Nephron progenitor cell (in vitro differentiated cells): ENCODE measurements at places on chromosomes 2 and 18.

DNA sequence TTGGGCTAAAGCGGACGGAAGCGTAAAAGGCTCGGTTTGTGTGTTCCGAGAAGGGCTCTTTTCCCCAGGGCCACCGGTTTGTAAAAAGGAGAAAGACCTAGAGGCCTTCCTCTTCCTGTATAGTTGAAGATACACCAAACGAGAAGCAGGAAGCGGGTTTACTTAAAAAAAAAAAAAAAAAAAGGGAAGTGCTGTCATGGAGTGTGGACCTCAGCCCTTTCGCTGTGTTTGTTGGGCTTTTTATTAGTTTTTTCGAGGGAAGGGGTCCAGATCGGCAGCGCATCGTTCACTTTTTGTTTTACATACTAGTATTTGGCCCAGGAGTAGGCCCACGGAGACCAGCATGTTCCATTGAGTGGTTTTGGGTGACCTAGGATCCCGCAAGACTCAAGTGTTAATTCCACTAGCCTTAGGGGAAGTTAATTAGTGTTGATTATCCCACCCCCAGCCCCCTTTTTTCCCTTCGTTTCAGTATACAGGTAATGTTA is 676 bp downstream of the ACTR2 start:
- peaks cover 16% of the 10 kb centered on the region for H3K36me3 ChIP-seq
- DNase-seq, result peak; percentile 4
- H3K27ac ChIP-seq, result peak overlapping the region; percentile 98
- peaks cover 30% of the 10 kb centered on the region for H3K4me1 ChIP-seq
- H3K4me3 ChIP-seq, result peak overlapping the region; percentile 96

- H3K4me3 ChIP-seq, result no peak overlapping the region
- H3K36me3 ChIP-seq, result no peaks in the 10 kb centered on the region
- H3K27me3 ChIP-seq, result no peaks in the 10 kb centered on the region
- no peaks in the 10 kb centered on the region for H3K4me1 ChIP-seq
- no peak for DNase-seq
- H3K27ac ChIP-seq, result no peak overlapping the region
Observed at GRCh38 chr2:53087262-53087873, 680.2 kb upstream of the CHAC2 start.

GRCh38 chr18:46916551-46917107 is 678 bp downstream of the PIAS2 start:
- H3K36me3 ChIP-seq, result no peaks in the 10 kb centered on the region
- DNase-seq, result no peak
- H3K4me3 ChIP-seq, result peak overlapping the region; percentile 95
- H3K4me1 ChIP-seq, result peaks cover 54% of the 10 kb centered on the region
- peaks cover 15% of the 10 kb centered on the region for H3K27me3 ChIP-seq

- peaks cover 11% of the 10 kb centered on the region for H3K4me1 ChIP-seq
- H3K27ac ChIP-seq, result no peak overlapping the region
- no peak for DNase-seq
- no peak overlapping the region for H3K4me3 ChIP-seq
- peaks cover 2% of the 10 kb centered on the region for H3K36me3 ChIP-seq
- no peaks in the 10 kb centered on the region for H3K27me3 ChIP-seq
Observed at GRCh38 chr2:148503516-148503915, 141.0 kb upstream of the EPC2 start.

DNA sequence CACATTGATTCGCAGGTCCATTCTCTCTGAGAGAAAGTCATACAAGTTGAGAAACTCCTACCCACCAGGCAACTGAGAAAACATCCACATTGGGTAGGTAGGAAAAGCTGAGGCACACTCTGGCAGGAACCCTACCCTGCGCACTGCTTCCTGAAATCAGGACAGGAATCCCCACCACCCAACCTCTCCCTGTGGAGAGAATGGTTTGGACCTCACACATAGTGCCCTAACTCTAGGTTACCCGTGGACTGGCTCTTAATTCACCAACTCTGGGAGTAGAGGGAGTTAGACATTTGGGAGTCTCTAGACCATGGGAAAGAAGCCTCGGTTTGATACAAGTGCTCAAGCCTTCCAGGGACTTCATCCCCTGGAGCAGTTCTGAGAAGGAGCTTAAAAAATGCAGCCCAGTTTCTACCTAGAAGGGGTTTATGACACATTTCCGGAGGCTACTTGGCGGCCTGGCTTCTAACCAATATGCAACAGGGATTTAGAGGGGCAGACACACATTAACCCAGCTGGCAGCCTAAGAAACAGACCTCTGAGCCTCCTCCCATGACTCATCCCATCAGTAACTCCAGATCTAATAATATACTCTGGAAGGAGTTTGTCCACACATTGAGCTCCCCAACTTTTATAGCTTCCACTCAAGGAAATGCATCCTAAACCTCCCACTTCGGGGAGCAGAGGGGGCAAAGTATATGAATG is 136.7 kb downstream of the EML6 start:
- no peak for DNase-seq
- no peak overlapping the region for H3K27ac ChIP-seq
- H3K4me3 ChIP-seq, result no peak overlapping the region
- H3K4me1 ChIP-seq, result no peaks in the 10 kb centered on the region

- H3K4me1 ChIP-seq, result peaks cover 49% of the 10 kb centered on the region
- H3K4me3 ChIP-seq, result peak overlapping the region; percentile 82
- no peaks in the 10 kb centered on the region for H3K36me3 ChIP-seq
- no peak for DNase-seq
- H3K27ac ChIP-seq, result no peak overlapping the region
- peaks cover 100% of the 10 kb centered on the region for H3K27me3 ChIP-seq
Observed at GRCh38 chr2:172083628-172084394, 1.5 kb upstream of the DLX1 start.

- no peak for DNase-seq
- H3K4me1 ChIP-seq, result peaks cover 60% of the 10 kb centered on the region
- H3K4me3 ChIP-seq, result no peak overlapping the region
- peak overlapping the region; percentile 70 for H3K27ac ChIP-seq
- H3K27me3 ChIP-seq, result no peaks in the 10 kb centered on the region
- no peaks in the 10 kb centered on the region for H3K36me3 ChIP-seq
Observed at GRCh38 chr2:216491793-216492596, 6.6 kb upstream of the RPL37A start.

GRCh38 chr2:36059691-36060090 is 295.9 kb upstream of the CRIM1 start:
- no peaks in the 10 kb centered on the region for H3K36me3 ChIP-seq
- DNase-seq, result no peak
- peaks cover 28% of the 10 kb centered on the region for H3K4me1 ChIP-seq
- H3K27ac ChIP-seq, result peak overlapping the region; percentile 84
- no peak overlapping the region for H3K4me3 ChIP-seq

- peak overlapping the region; percentile 95 for H3K4me3 ChIP-seq
- H3K27me3 ChIP-seq, result no peaks in the 10 kb centered on the region
- H3K36me3 ChIP-seq, result peaks cover 29% of the 10 kb centered on the region
- H3K4me1 ChIP-seq, result peaks cover 19% of the 10 kb centered on the region
- DNase-seq, result peak; percentile 24
Observed at GRCh38 chr2:97645112-97645694, 659 bp upstream of the COX5B start.

GRCh38 chr2:241890524-241891235 is 21.2 kb downstream of the RTP5 start:
- H3K4me1 ChIP-seq, result peaks cover 57% of the 10 kb centered on the region
- no peak overlapping the region for H3K27ac ChIP-seq
- no peak overlapping the region for H3K4me3 ChIP-seq
- H3K36me3 ChIP-seq, result peaks cover 30% of the 10 kb centered on the region

GRCh38 chr18:6757931-6758330 is 28.4 kb downstream of the ARHGAP28 start:
- H3K27ac ChIP-seq, result peak overlapping the region; percentile 81
- H3K4me3 ChIP-seq, result peak overlapping the region; percentile 14
- no peaks in the 10 kb centered on the region for H3K36me3 ChIP-seq
- peaks cover 3% of the 10 kb centered on the region for H3K27me3 ChIP-seq
- H3K4me1 ChIP-seq, result peaks cover 51% of the 10 kb centered on the region

DNA sequence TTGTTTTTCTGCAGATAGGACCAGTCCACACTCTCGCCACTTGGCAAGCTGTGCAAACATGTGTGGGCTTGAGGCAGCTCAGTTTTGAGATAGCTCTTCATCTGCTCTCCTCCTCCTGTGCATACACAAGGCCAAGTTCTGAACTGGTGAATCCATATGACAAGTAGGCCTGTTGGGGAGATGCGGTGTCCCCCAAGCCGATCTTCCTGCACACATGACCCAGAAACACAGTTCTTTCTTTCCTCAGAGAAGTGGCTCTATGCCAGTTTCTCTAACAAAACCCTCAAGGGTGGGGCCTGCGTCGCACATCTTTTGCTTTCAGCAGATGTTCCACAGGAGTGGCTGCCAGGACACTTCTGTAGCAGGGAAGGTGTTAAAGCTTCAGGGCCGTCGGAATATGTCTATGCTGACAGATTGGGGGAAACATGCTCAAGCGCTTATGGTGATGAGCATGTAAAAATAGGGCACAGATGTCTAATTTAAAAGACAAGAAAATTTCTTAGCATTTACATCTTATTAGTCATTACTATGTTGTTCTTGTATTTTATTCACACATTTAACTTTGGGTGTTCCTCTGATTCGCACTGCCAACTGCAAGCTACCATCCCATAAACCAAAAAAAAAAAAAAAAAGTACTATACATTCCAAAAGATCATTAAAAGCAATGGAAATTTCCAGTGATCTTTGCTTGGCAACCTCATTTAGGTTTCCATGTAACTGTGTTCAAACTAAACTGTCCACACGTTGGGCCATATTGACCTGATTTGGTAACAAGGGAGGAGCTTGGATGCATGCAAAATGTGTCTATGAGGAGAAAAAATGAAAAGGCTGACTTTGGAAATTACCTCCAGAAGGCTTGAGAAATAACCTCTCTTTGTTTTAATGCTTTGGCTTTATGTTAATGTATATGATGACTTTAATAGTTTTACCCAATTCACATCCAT is 1055.5 kb upstream of the KLHL29 start:
- peaks cover 4% of the 10 kb centered on the region for H3K4me1 ChIP-seq
- no peak overlapping the region for H3K27ac ChIP-seq
- no peaks in the 10 kb centered on the region for H3K27me3 ChIP-seq
- DNase-seq, result no peak
- no peaks in the 10 kb centered on the region for H3K36me3 ChIP-seq

- H3K27ac ChIP-seq, result no peak overlapping the region
- peaks cover 38% of the 10 kb centered on the region for H3K27me3 ChIP-seq
- H3K4me3 ChIP-seq, result no peak overlapping the region
- DNase-seq, result no peak
Observed at GRCh38 chr2:242065426-242065825, 195.9 kb downstream of the RTP5 start.

- peaks cover 8% of the 10 kb centered on the region for H3K4me1 ChIP-seq
- no peak overlapping the region for H3K4me3 ChIP-seq
- no peak overlapping the region for H3K27ac ChIP-seq
Observed at GRCh38 chr18:7541835-7542234, 25.3 kb upstream of the PTPRM start.

- no peak overlapping the region for H3K4me3 ChIP-seq
- DNase-seq, result no peak
- peaks cover 2% of the 10 kb centered on the region for H3K27me3 ChIP-seq
- H3K36me3 ChIP-seq, result no peaks in the 10 kb centered on the region
- H3K4me1 ChIP-seq, result peaks cover 36% of the 10 kb centered on the region
- no peak overlapping the region for H3K27ac ChIP-seq
Observed at GRCh38 chr18:39870591-39870990, 2084.4 kb upstream of the PIK3C3 start.

DNA sequence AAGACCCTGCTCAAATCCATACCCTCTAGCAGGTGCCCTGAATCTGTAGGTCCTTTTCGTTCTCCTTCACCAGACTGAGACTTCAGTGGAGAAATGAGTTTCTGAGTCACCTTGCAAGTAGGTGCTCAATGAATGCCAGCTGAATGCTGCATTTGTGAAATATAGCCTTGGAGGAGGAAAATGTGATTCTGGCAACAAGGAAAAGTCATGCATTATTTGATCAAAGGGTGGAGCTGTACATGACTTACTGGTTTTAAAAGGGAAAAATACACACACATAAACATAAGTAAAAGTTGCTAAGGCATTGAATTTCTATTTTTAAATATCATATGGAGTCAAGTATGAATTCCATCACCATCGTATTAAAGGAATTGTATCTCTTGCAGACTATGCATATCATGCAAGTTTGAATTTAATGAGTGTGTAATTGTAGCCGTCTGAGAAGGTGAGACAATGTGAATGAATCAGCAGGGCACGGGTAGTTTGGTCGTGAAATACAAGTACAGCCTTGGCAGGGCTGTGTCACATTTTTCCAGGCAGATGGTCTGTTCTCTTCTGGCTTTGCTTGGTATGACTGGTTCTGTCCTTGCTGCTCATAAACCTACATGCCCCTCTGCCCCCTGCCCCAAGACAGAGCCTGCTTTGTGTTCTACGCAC is 160.8 kb downstream of the COL6A3 start:
- peaks cover 7% of the 10 kb centered on the region for H3K4me1 ChIP-seq
- no peak for DNase-seq
- peaks cover 12% of the 10 kb centered on the region for H3K27me3 ChIP-seq
- H3K27ac ChIP-seq, result no peak overlapping the region
- H3K36me3 ChIP-seq, result peaks cover 8% of the 10 kb centered on the region

DNA sequence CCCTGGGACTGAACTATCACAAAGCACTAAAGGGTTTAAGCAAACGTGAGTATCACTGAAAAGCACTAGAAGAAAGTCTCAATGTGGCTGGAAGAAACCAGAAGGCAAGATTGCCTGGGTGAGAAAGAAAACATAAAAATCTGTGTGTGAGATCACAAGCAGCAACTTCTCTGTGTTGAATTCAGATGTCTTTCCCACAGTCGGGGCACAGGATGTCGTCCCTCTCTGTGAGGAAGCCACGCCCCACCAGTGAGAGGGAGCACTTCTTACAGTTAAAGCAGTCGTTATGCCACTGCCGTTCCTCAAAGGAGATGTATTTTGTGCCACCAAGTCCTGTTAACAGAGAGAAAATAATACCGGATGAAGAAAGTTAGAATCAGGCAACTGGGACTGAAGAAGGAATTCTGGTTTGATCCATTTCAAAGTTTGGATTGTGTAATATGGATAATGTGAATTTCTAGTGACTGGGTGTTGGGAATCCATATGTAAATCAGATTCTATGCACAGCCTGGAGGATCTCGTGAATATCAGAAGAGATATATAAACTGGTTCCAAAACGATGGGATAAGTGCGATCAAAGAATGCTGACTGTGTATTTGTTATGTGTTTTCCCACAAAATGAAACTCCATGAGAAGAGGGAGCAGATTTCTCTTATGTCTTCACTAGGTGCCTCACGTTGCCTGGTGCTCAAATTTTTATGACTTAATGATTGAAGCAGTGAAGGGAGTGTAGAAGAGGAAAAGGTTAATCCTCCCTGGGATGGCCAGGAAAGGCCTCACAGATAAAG is 24.0 kb downstream of the C2orf49 start:
- H3K36me3 ChIP-seq, result peaks cover 58% of the 10 kb centered on the region
- peaks cover 3% of the 10 kb centered on the region for H3K27me3 ChIP-seq
- H3K4me3 ChIP-seq, result no peak overlapping the region
- no peak for DNase-seq
- H3K27ac ChIP-seq, result peak overlapping the region; percentile 20
- no peaks in the 10 kb centered on the region for H3K4me1 ChIP-seq
